ENCODE measurements at places on chromosomes 3 and 15. TPM values are rescaled to one million over a fixed set of nuclear protein-coding genes. Genes with fewer than 3 reads are reported as not detected.

DNA sequence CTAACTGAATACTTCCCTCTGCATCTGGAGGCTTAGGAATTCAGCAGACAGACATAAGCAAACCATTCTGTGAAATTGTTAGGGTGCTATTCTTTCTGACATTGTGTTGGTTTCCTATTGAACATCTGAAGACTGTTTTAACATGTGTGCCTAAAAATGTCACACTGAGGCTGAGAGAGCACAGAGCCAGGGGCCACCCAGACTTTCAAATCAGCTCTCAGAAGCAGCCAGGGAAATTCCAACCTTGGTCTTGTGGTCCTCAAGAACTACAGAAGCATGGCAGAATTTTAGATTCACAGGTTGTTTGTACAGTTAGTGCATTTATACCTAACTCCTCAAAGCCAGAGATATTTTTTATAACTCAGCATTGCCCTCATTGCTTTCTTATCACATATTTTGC, 929.2 kb upstream of the CFAP20DC start:
- no peak for DNase-seq

Gene CD86
- 0.89 TPM for total RNA-seq

DNA sequence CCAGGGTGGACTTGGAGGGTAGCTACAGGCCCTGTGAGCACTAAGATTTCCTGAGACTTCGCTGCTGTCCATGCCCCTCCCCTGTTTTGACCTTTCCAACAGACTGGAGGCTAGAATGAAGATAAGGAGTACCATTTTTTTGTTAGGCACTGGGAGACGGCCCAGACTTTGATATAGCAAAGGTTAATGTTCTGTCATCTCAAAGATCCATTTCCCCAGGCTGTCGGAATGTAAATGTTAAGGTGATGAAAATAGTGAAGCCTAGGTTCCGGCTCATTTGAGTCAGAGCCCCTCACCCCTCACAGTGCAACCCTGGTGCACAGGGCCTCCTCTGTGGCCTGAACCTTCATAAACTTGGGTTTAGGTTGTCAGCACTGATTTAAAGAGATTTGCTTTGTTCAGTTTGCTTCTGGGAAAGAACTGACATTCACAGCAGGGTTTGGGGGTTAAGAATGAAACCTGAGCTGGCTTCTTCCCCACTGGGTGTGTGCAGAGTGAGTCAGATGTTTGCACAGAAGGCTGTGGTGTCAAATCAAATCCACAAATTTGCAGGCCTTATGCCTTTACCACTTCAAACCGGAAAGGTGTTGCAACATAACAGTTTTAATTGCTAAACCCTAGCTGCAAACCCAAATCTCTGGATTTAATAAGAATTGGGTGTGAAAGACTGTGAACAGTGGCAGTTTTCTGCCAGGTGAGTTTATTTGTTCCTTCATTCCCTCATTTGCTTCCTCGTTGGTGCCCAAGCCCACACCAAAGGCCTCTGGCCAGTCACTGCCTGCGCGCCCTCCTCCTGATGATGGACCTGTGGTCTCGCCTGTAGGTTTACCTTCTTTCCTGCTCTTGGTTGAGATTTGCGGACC, 20.6 kb upstream of the KCTD6 start:
- no peak for DNase-seq

- no peak for DNase-seq
Observed at GRCh38 chr3:31997500-31997899, 15.9 kb downstream of the ZNF860 start.

Gene GORASP1
- total RNA-seq = 42.3 TPM

DNA sequence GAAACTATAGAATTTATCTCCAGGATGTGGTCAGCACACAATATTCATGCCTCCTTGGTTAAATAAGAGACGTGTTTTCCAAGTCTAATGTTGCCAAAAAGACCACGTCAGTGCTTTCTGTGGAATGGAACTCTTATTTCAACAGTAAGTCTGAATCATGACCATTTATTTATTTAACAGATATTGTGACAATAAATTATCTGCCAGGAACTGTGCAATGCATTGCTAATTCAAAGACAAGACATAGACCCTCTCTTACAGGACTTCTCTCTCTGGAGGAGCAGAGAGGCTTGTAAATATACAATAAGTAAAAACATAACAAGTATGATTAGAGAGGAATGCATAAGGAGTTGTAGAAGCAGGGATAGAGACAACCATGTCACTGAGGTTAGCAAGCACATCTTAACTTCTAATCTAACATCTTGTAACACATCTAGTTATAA, 227.5 kb downstream of the DTWD1 start:
- no peak for DNase-seq

DNA sequence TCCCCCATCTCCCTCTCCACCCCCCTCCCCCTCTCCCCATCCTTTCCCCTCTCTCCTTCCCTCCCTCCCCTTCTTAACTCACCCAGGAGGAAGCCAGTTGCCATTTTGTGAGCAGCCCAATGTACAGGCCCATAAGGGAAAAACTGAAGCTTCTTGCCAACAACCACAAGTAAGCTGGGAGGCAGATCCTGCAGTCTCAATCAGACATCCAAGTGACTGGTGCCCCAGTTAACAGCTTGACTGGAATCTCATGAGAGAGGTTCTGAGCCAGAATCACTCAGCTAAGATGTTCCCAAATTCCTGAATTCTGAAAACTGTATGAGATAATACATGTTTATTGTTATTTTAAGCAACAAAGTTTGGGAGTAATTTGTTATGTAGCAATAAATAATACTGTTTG, 90.7 kb downstream of the C3orf70 start:
- no peak for DNase-seq

GRCh38 chr3:55654123-55654760, 167.1 kb upstream of the WNT5A start:
- no peak for DNase-seq

Gene SLITRK3
- total RNA-seq = not detected

Gene SV2B
- total RNA-seq = 0.75 TPM

Gene CAMK2N2
- total RNA-seq = not detected

GRCh38 chr3:69535613-69536012, 149.7 kb upstream of the FRMD4B start:
- no peak for DNase-seq

- DNase-seq = peak; percentile 27
Observed at GRCh38 chr3:117019082-117019713, 309.6 kb downstream of the TUSC7 start.

GRCh38 chr3:63092515-63092914, 185.6 kb upstream of the SYNPR start:
- no peak for DNase-seq

Gene DIPK2A
- total RNA-seq = 8.6 TPM

DNA sequence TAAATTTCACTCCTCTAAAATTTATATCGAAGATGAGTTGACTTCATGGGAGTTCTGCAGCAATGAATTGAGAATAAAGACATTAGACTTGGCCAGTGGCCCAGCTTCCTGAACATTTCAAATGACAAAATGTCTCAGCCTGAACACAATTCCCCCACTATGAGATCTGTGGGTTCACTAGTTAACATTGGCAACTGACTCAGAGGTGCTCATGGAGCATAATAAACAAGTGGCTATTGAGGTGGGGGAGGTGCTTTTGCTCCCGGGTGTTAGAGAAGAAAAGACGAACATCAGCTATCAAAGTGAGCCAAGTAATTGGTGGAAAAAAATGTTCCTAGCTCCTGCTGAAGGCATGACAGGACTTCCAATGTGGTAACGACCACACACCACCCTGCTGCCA, 6.3 kb downstream of the ATP13A4 start:
- DNase-seq = no peak

Gene SLC24A5
- total RNA-seq = not detected

Gene CCDC191
- 2.5 TPM for total RNA-seq

- DNase-seq = no peak
Observed at GRCh38 chr15:67779549-67780111, 45.7 kb upstream of the SKOR1 start.

DNA sequence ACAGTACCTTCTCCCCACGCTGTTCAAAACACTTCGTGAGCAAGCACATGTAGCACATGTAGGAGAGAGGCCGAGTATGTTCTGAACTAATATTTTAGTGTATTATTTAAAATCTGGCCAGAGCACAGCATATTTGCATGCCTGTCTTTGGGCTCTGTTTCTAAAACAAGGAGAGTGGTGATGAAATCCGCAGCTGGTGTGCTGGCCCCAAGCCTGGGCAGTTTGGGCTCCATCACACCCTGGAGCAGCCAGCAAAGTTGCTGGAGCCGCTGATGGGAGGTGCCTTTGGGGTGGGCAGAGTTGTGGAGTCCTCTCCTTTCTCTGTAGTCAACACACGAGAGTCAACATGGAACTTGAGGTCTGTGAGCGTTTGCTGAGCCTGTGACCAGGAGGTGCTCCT, 116.6 kb downstream of the SLCO3A1 start:
- DNase-seq = peak; percentile 63

- peak; percentile 64 for DNase-seq
Observed at GRCh38 chr3:46947981-46948791, 28.4 kb downstream of the CCDC12 start.

GRCh38 chr3:37487785-37488184, 313.4 kb upstream of the LRRFIP2 start:
- no peak for DNase-seq

Gene LYSMD2
- 5.3 TPM for total RNA-seq

DNA sequence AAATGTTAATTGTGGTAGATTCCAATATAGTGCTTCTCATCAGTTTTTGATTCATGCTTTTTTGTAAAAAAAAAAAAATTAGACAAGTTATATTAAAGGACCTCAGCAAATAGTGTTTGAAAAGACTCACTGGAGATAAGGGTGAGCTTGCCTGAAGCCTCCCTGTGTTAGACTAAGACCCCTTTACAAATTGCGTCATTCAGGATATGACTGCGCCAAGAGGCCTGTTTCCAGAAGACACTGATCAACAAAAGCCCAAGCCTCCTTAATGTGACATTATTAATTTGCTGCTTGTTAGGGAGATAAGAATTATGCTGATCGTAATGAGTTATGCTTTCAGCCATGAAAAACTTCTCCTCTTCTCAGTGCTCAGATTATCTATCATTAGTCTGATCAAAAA, 13.0 kb upstream of the DNAJC13 start:
- DNase-seq = no peak

DNA sequence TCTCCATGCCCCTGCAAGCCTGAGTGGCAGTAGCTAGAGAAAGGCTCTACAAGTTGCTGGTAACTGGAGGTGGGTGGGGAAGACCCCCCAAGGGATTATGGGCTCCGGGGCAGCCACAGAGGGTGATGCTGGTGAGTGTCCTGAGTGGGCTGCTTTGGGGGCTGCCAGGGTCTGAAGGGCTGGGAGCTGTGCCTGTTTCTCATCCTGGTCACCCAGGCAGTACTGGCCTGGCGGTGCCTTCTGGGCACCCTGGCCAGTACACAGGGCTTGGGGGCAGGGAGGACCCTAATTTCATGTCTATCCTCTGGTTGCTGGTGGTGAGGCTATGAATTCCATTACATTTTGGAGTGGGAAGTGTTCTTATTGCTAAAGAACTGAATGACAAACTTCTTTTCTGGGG, 46.1 kb upstream of the GATM start:
- no peak for DNase-seq

Gene NLGN1
- 17.7 TPM for total RNA-seq

DNA sequence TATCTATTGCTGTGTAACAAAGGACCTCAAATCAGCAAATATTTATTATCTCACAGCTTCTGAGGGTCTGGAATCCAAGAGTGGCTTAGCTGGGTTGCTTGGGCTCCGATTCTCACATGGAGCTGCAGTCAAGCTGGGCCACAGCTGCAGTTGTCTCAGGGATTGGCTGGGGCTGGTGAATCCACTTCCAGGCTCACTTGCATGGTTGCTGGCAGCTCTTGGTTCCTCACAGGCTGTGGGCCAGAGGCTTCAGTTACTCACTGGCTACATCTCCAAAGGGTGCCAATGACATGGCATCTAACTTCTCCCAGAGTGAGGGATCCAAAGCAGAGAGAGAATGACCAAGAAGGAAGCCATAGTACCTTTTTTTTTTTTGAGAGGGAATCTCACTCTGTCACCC, 13.9 kb upstream of the SYNM start:
- DNase-seq = no peak

DNA sequence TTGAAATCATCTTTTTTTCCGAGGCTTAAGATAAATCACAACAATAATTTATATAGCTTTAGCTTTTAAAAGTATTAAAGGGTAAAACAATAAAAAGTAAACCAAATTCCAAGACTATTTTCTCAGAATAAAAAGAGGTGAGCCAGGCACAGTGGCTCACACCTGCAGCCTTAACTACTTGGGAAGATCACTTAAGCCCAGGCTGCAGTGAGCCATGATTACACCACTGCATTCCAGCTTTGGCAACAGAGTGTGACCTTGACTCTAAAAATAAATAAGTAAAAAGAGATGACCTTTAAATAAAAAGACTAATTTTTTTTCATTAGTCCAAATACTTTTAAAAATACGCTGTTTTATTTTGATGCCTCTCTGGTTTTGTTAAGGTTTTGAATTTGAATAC, 54.4 kb downstream of the C3orf80 start:
- no peak for DNase-seq

- peak; percentile 58 for DNase-seq
Observed at GRCh38 chr3:149971403-149972075, 844 bp upstream of the PFN2 start.

Gene TMEM207
- total RNA-seq = not detected

- no peak for DNase-seq
Observed at GRCh38 chr3:125006291-125006731, 49.5 kb downstream of the HEG1 start.

DNA sequence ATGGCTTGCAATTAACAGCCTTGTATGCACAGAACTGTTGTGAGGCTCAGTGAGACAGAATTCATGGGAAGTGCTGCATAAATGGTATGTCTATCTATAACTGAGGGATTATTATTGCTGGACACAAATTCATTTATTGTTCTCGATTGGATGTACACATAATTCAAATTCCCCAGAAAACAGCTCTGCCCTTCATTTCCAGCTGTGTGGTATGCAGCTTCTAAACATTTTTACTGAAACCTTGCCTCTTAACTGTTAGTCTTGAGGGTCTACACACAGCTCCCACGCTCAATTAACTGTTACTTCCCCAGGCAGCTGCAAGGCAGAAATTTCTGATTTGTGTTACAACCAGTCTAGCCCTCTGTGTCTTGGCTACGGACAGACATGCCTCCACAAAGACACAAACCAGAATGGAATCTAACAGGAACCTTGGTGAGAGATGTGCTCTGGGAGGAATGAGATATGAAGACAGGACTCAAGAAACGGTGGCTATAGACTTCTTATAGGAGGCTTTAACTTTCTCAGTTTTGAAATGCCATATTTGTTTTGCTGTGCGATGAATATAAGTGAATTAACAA, 139.7 kb upstream of the TBL1XR1 start:
- DNase-seq = no peak

GRCh38 chr3:143532091-143532490, 316.2 kb downstream of the SLC9A9 start:
- no peak for DNase-seq

Gene STRC
- total RNA-seq = not detected

Gene FEZF2
- not detected for total RNA-seq

- DNase-seq = no peak
Observed at GRCh38 chr3:130755666-130756065, 9.0 kb upstream of the PIK3R4 start.

DNA sequence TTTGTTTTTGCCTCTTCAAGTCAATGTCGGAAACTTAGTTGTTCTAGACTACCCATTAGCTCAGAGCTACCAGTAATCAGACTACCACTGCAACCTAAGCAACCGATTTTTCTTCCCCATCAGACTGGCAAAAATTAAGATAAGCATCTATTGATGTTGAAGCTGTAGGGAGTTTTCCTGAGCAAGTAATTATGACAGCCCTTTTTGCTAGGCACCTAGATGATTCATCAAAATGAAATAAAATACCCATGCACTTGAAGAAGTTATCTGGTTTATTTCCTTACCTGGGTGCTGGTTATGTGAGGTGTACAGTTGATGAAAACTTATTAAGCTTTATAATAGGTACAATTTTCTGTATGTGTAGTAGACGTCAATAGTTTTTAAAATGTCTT, 554 bp upstream of the COMMD4 start:
- no peak for DNase-seq

Gene EID1
- total RNA-seq = 365 TPM
